ENCODE measurements at places on chromosomes 1 and 21. TPM values are rescaled to one million over a fixed set of nuclear protein-coding genes. Genes with fewer than 3 reads are reported as not detected.

- no peak for DNase-seq
These were observed 13.3 kb downstream of the H6PD start for GRCh38 chr1:9247894-9248293.

GPR153 gene
- total RNA-seq, result 25.2 TPM

KCNK2 gene
- total RNA-seq, result 1.3 TPM

DNA sequence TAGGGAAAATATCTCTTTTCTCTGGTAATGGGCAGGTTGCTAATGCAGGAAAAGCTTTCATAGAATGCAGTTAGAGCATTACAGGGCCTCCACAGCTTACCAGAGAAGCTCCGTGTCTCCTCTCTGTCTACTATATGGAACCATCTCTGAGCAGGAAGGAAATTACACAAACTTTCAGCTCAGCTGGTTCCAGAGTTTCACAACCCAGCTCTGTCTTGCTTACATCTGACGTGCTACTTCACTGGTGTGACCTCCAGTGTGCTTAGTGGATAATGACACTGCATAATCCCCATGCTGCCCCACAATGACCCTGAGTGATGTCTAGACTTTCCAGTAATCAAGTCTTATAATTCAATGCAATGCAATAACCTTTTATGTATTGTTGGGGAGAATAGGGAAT is 4.3 kb upstream of the FGGY start:
- no peak for DNase-seq

DNA sequence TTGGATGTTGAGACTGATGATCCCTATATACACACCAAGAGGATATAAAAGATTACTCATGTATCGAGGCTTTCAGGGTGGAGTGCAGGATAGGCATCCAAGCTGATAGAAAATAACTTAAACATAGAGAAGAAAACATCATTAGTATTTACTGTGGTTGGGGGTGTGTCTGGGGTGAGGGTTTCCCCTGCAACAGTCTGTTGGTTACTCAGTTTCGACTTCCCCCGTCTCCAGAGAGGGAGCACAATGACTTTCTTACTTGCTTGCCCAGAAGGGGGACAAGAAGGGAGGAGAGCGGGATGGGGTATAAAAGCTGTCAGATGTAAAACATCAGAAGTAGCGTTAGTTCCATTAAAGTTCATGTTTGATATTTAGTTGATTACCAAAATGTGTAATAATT is 717.4 kb upstream of the ZP4 start:
- no peak for DNase-seq
